ENCODE measurements at places on chromosomes 2 and 18.

- no peak for DNase-seq
These were observed 19.5 kb upstream of the RBMS1 start for GRCh38 chr2:160513120-160513519.

DNA sequence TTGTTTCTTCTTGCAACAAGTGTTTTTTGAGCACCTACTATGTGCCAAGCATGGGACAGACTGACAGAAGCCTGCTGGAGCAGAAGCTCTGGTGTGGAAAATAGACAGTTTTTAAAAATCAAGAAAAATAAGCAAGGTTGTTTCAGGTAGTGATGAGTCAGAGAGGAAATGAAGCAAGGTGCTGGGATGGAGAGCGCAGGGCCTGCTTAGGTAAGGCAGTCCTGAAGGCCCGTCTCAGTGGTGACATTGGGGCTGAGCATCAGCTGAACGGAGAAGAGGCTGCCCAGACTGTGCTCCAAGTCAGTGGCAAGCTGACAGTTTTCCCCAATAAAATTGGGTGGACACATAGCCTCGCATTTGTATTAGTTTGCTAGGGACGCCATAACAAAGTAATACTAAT, 263.6 kb downstream of the SS18 start:
- DNase-seq: no peak

DNA sequence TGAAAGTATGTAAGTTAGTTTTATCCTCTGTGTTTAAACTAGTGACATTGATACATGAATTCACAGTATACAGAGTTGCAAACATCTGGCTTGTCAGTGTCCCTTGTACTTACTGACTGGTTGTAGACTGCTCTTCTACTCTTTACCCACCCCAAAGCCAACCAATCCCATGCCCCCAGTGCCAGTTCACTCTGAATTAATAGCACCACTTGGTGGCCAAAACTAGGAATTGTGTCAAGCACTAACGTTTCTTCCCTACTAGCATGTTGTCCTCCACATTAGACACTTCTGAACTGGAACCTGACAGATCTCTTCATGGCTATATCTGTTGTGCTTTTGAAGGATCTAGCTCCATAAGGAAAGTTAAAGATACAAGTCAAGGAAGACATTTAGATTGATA, 27.2 kb upstream of the OTX1 start:
- peak; percentile 18 for DNase-seq

- no peak for DNase-seq
These were observed 1.0 kb downstream of the SP5 start for GRCh38 chr2:170715932-170716777.

GRCh38 chr2:36886664-36887063, 79.7 kb downstream of the STRN start:
- DNase-seq: no peak

GRCh38 chr2:101802329-101802728, 104.8 kb downstream of the MAP4K4 start:
- DNase-seq: no peak

- no peak for DNase-seq
These were observed 79.3 kb downstream of the NRXN1 start for GRCh38 chr2:50952596-50952995.

DNA sequence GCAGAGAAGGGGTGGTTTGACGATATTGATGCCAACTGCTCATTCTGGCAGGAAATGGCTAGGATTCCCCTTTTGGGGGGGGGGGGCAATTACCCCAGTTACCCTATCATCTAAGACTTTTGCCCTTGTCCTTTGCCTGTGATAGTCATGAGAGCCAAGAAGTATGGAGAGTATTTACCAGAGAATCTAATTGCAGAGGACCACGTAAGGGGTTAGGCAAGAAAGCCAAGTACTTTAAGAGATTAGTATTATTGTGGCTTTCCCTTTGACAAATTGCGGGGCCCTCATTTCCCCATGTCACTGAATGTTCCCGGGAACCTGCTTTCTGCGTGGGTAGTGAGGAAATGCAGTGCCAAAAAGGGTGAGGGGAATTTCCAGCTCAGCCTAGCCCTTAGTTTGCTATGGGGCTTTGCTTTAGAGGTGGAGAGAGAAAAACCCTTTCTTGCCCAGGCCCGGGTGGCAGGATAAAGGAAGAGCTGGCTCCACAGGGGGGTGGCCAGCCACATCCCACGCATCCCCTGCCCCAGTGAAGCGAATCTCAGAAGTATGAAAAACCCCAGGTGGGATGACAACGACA, 1.5 kb downstream of the AQP4 start:
- no peak for DNase-seq

GRCh38 chr2:120587279-120587996, 148.2 kb upstream of the GLI2 start:
- DNase-seq: no peak

- DNase-seq: no peak
These were observed 60.3 kb downstream of the TANC1 start for GRCh38 chr2:159028776-159029175.

DNA sequence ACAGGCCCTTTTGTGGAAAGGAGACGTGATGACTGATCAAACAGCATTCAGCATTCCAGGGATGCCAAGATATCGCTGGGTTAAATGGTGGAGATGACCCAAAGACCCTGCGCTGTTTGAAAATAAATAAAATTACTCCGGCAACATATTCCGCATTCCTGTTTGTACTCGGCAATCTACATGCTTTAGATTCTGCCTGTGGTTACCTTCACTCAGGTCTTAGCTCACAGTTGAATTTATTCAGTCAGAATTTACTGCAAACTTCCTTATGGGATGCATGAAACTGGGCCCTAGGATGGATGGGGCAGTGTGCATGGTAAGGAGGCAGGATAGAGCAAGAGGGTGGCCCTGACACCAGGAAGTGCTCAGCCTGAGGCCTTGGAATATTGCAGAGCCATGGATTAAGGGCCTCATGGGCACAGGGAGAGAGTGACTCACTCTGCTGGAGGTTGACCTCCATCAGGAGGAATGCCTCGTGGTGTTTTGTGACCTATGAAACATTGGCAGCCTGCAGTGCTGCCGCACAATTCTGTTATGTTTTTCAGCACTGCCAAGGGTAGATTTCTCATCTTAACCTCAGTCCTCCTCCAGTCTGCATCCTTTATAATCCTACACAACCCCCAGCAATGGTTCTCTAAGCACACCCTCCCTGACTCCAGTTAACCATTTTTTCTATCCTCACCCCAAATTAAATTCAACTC, 321.4 kb downstream of the IRS1 start:
- no peak for DNase-seq

GRCh38 chr2:232415736-232416520, 9.3 kb downstream of the ALPG start:
- DNase-seq: no peak

GRCh38 chr2:115386465-115386864, 944.0 kb downstream of the DPP10 start:
- no peak for DNase-seq

DNA sequence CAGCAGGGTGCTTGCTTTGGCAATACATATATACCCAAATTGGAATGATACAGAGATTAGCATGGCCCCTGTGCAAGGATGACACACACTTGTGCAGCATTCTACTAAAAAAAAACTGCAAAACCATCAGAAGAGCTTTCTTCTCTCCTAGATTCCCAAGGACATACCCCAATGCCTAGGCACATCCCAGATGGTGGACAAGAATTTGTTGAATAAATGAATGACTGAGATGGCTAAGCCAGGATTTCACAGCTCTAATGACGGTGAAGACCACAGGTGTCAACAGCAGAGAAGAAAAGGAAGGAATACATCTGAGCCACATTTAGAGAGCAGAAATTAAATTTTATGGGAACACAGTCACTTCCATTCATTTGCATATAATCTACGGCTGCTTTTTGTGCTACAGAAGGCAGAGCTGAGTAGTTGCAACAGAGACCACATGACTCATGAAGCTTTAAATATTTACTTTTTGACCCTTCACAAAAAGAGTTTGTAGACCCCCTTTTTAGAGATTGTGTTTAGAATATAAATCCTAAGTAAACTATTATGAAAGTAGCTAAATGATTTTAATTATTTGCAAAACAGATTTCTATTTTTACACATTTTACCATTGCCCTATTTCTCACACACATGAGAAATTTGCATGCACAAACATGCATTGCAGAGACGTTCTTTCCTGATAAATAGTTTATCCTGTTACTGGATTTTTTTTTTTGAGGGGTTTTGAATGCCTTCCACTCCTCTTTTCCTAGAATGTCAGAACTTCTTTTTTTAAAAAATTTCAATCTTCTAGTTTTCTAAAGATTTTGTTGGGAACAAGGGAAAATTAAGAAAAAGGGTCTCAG, 119.0 kb downstream of the PMAIP1 start:
- no peak for DNase-seq

DNA sequence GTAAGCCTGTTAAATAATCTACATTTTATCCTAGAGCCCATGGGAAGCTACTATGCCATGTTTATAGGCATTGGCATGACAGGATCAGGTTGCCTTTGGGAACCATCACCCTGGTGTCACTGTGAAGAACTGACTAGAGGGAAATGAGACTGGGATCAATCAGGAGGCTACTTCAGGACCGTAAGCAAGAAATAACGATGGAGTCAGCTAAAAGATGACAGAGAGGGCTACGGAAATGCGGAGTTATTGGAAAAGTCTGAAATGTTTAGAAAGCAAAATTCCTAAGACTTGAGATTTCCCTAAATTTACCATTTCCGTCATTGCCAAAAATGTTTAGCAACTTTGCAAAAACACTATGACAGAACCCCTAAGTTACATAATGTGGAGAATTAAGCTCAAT, 50.2 kb downstream of the TTC21B start:
- no peak for DNase-seq

DNA sequence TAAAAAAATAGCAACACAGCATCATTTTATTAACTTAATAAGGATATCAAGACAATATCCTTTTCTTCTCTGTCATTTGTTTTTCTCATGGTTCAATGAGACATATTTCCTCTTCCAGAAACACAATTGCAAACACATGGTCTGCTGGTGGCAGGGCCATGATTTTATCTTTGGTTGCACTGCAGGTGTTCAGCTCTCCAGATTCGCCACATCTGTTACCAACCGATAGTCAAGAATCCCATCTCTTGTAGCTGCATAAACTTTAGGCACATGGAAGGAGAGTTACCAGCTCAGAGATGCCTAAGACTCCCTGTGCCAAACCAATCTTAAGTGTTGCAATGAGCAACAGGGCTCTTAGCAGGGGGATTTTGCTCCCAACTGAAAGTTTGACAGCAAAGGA, 1303.2 kb upstream of the CELF4 start:
- no peak for DNase-seq
